Smooth muscle cell of the pulmonary artery (primary cell): ENCODE measurements at places on chromosomes 11 and 22. TPM values are rescaled to one million over a fixed set of nuclear protein-coding genes. Genes with fewer than 3 reads are reported as not detected.

PGA4 gene
- total RNA-seq = 2.5 TPM in 1 of 2 replicates, not detected in the other

RASSF10 gene
- total RNA-seq = 0.23 TPM in 1 of 2 replicates, not detected in the other

TESMIN gene
- total RNA-seq = 0.10 and 0.26 TPM in 2 replicates

OR2AG2 gene
- total RNA-seq = 0.10 and 0.13 TPM in 2 replicates

ME3 gene
- total RNA-seq = 38.1 and 40.7 TPM in 2 replicates

TRIM22 gene
- 111 and 122 TPM in 2 replicates for total RNA-seq

MS4A4A gene
- total RNA-seq = not detected in 2 replicates

SLC15A3 gene
- 10.7 and 16.4 TPM in 2 replicates for total RNA-seq

KCNQ1OT1 gene
- total RNA-seq = 3.9 and 4.8 TPM in 2 replicates

DCDC1 gene
- 0.07 and 0.26 TPM in 2 replicates for total RNA-seq

C11orf65 gene
- total RNA-seq = 0.65 and 0.73 TPM in 2 replicates

MYRF gene
- total RNA-seq = 0.92 and 1.0 TPM in 2 replicates

MMP10 gene
- total RNA-seq = 3.8 and 5.1 TPM in 2 replicates

GGT1 gene
- total RNA-seq = 0.83 and 1.2 TPM in 2 replicates

ADAMTS15 gene
- 28.8 and 94.9 TPM in 2 replicates for total RNA-seq

SDHAF2 gene
- total RNA-seq = 28.7 and 40.9 TPM in 2 replicates

TMEM191C gene
- total RNA-seq = 0.36 and 1.1 TPM in 2 replicates

OR4D5 gene
- total RNA-seq = not detected in 2 replicates

MRGPRX4 gene
- total RNA-seq = not detected in 2 replicates

MMP13 gene
- not detected in 2 replicates for total RNA-seq

MMP27 gene
- not detected in 2 replicates for total RNA-seq

UBQLN3 gene
- total RNA-seq = 0.10 and 0.26 TPM in 2 replicates

SSH3 gene
- 13.4 and 16.8 TPM in 2 replicates for total RNA-seq

NELL1 gene
- total RNA-seq = not detected in 2 replicates
